ENCODE measurements at places on chromosomes 7 and 10. TPM values are rescaled to one million over a fixed set of nuclear protein-coding genes. Genes with fewer than 3 reads are reported as not detected.

The PAX2 gene
- 0.38 TPM for total RNA-seq

The UPK3B gene
- not detected for total RNA-seq

The NYAP1 gene
- total RNA-seq = 0.19 TPM

The ZNF438 gene
- 1.3 TPM for total RNA-seq

The TDRD1 gene
- 5.1 TPM for total RNA-seq

The PRLHR gene
- total RNA-seq = not detected

The SUPV3L1 gene
- 33.9 TPM for total RNA-seq

The CCL24 gene
- total RNA-seq = not detected

The ZNF425 gene
- 3.1 TPM for total RNA-seq

The WDR86 gene
- not detected for total RNA-seq

The CPA2 gene
- total RNA-seq = not detected

The SPDYE9 gene
- not detected for total RNA-seq

The CALHM1 gene
- not detected for total RNA-seq

The CYP2C19 gene
- not detected for total RNA-seq

The MSMB gene
- total RNA-seq = not detected

The TMEM209 gene
- total RNA-seq = 6.8 TPM

The VWDE gene
- 0.19 TPM for total RNA-seq

The AKR1C1 gene
- 122 TPM for total RNA-seq

The UCMA gene
- not detected for total RNA-seq
